Fibroblast of skin of left biceps (primary cell): ENCODE measurements at places on chromosomes 16 and 17.

DNA sequence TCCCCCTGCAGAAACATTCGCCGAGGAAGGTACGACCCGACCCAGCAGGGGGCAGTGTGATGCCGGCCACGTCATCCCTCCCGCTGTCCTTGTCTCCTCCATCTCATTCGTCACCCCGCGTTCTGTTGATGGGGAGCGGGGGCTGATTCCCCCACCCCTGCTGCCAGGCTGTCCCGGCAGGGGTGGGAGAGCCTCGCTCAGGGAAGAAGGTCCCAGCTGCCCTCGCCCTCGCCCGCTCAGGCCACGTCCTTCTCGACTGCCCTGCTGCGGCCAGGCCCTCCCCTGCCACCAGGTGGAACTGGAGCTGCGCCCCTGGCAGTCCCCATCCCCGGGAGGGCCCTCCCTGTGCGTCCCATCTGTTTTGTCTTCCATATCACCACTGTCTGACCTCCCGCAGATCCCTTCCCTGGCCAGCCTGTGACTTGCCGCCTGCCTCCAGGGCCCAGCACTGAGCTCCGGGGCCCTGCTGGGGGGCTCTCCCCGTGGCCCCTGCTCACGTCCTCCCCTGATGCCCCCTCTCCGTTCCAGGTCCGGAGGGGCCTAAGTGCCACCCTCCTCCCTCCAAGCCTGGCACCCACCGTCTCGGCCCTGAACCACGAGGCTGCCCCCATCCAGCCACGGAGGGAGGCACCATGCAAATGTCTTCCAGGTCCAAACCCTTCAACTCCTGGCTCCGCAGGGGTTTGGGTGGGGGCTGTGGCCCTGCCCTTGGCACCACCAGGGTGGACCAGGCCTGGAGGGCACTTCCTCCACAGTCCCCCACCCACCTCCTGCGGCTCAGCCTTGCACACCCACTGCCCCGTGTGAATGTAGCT, 20.6 kb downstream of the ADAM11 start:
- DNase-seq: peak; percentile 48

- DNase-seq: no peak
These were observed 6.1 kb downstream of the SGSM2 start for GRCh38 chr17:2343421-2343820.

DNA sequence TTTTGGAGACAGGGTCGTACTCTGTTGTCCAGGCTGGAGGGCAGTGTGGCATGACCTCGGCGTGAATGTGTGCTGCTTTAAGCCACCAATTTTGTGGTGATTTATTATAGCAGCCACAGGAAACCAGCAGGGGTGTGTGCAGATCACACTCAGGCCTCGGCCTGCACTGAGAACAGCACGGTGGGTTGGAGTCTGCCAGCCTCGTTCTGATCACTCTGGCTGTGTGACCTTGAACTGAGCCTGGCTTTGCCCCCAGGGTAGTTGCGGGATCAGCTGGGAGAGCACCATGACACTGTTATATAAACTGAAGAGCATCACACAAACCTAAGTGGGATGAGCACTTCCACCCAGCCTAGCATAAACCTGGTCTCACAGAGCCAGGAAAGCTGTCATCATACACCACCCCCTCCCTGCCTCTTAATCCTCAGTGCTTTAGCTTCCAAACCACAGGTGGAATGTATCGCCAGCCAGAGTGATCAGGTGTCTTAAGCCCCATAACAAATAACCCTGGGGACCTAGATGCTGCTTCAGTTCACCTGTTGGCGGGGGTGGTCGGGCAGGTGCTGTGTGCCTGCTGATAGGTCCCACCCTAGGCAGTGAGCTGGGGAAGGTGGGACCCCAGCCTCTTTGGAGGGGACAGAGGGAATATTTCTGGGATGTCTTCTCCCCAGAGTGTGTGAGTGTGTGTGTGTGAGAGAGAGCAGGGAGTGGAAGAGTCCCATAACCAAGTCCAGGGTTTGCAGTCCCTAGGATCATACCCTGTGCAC, 28.6 kb upstream of the NDRG4 start:
- no peak for DNase-seq

- no peak for DNase-seq
These were observed 276.1 kb downstream of the SNX29 start for GRCh38 chr16:12252616-12253015.

- no peak for DNase-seq
These were observed 58.7 kb upstream of the ZNF423 start for GRCh38 chr16:49914657-49915056.

GRCh38 chr16:66617728-66618127, 13.2 kb downstream of the CMTM3 start:
- DNase-seq: no peak

DNA sequence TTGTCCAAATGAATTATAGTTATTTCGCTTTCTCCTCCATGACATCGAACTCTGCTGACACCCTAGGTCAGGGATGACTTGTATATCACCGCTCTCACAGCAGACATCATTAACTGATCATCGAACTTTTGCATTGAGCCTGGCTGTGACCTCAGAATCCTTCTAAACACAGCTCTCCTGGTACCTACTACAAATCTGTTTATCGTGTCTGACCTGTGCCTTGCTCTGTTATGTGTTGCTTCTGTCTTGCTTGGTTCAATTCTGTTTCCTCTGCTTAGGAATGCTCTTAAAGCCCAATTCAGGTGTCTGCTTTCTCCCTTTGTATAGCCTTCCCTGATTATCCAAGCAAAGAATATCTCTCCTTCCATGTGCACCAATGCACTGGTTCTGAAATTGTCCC, 78.3 kb downstream of the CYLD start:
- no peak for DNase-seq

- no peak for DNase-seq
These were observed 61.9 kb upstream of the GSE1 start for GRCh38 chr16:85550953-85551924.

DNA sequence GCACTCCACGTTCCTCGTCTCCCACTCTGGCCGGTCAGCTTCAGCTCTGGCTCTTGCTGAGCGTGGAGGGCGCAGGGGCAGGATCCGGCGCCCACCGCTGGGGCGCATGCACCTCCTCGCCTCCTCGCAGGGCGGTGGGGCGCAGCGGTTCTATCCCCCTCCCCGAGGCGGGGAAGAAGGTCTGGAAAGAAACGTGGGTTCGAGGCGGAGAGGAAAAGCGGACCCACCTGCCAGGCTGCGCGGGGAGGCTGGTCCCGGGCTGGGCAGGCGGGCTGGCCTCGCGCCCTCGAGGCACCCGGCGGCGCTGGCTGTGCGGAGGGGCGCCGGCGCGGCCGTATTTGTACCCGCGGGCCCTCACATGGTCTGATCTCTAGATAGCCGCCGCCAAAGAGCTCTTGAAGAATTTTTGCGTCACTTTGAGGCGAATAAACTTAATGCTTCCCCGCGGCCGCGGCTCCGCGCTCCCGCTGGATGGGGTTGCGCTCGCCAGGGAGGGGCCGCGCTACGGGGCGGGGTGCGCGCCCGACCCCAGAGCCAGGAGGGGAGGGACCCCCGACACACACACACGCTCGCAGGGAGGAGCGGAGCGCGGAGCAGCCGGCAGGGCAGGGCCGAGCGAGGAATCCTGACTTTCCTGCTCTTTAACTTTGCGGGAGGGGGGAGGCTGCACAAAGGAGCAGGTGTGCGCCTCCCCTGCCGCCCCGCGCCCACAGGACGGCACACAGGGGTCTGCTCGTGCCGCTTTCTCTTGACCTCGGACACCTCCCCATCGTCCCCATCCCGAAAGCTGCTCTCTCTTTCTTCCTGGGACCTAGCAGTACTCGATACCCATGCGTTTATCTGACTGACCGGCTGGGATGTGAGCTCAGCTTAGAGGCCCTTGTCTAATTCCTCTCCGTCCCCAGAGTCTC, at the start of gene SLC6A4:
Gene SLC6A4 (minus strand): TSS at position 312 of the 911 bp plus-strand sequence. CDS start 13,739 bp downstream, outside the sequence.
- no peak for DNase-seq

- DNase-seq: no peak
These were observed 451.9 kb downstream of the SLC39A11 start for GRCh38 chr17:72640415-72641165.

GRCh38 chr16:14101415-14101814, 30.3 kb downstream of the MRTFB start:
- no peak for DNase-seq

DNA sequence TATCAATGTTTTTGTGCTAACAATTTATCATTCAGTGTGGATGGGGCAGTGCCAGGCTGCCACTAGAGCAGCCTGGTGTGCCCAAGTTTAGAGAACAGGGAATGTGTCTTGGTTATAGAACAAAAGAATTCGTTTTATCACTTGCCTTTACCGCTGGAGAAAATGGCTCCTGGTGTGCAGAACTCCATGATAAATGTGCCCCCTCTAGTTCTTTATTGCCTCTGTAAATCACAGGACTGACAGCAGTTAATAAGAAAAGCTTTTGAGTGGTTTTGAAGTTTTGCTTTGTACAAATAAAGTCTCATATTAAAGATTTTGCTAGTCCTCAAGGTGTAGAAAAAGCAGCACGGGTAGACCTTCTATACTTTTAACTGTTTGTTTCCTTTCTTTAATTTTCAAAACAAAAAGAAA, 28.2 kb upstream of the PSMD7 start:
- DNase-seq: no peak

DNA sequence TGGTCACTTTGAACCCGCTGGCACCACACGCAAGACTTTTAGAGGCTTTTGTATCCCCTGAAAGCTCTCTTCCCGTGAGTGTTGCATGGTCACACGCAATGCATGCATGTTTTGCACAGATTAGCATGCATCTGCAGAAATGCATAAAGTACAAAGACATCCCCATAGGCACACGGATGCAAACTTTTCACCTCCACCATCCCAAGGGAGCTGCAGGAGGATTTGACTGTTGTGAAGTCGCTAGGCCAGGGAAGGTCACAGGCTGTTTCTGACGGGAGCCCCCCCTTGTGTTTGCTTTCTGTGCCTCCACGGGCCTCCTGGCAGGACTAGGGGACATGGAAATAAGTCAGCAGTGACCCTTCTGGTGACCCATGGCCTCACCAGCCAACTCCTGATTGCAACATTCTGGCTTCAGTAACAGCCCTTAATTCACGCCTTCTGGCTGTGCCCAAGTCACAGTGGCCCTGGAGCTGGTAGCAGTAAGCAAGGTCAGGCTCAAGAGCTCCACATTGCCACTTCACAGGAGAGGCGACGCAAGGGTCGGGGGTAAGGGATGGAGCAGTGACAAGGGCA, 45.1 kb downstream of the SOX9 start:
- DNase-seq: no peak

GRCh38 chr16:67150047-67150832, 558 bp downstream of the B3GNT9 start:
- no peak for DNase-seq

DNA sequence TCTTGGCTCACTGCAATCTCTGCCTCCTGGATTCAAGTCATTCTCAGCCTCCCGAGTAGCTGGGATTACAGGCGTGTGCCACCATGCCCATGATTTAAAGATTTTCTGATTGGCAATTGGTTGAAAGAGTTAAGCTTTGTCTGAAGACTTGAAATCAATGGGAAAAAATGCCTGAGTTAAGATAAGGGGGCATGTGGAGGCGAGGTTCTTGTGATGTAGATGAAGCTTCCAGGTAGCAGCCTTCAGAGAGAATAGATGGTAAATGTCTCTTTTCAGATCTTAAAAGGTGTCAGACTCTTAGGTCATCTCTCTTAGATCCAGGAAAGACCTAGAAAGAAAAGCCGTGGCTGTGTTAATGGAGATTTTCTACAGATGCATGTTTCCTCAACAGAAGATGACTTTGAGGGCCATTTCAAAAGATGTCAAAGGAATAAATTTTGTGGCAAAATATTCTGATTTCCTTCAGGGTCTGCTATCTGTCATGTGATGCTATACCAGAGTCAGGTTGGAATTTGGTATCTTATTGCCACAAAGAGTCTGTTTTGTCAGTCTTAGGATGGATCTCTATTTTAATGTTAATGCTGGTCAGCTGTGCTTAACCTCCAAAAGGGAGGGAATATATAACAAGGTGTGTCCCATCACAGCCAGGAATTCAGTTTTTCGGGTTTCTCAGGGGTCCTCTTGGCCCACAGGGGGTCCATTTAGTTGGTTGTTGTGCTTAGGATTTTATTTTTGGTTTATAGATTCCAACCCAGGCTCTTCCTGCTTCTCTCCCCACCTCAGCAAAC, 58.3 kb upstream of the AKTIP start:
- DNase-seq: no peak

- no peak for DNase-seq
These were observed 195.2 kb upstream of the COX10 start for GRCh38 chr17:13874134-13874533.
